ENCODE measurements at places on chromosomes 13 and 19.
A peak's percentile ranks its signal among the peaks of the same experiment; 100 is the strongest.

DNA sequence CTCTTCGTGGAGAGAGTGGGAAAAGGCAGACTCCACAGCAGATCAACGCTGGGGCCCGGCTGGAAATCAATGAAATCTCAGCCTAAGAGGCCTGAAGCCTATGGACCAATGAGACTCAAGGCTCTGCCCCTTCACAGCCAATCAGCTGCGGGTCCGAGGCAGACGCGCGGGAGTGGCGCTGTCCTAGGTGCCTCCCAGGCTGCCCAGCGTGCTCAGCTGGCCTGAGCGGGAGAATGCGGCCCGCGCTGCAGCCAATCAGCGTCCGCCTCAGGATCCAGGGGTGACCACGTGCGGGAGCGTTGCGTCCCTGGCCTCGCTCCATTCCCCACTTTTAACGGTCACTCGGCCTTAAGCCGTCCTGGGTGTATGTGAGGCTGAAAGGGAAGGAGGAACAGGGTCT lies at the start of gene ZBTB32:
Gene ZBTB32, plus strand, starts transcription at position 341 of the 400 bp plus-strand sequence. CDS start 10,069 bp downstream, outside the sequence.
- peak; percentile 26 for DNase-seq

DNA sequence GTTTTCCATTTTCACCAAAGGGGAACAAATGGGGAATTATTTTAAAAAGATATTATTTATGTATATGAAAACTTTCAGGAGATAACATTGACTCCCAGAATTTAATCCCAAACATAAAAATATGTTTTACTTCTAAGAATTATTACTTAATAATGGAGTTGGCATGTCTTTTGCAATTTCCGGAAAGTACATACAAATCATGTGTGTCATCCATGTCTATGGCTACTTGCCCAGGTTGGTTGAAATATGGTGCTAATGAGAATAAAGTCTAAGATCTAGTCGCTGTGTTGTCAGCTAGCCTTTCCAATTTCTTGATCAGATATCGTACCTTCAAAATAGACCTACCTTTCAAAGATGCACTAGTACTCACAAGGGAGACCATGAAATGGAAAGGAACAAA lies 1003.2 kb upstream of the PCDH20 start:
- no peak for DNase-seq

GRCh38 chr13:35349052-35349451 lies 127.4 kb downstream of the MAB21L1 start:
- no peak for DNase-seq

GRCh38 chr13:45773944-45774343 lies 71.8 kb downstream of the CBY2 start:
- DNase-seq = no peak

DNA sequence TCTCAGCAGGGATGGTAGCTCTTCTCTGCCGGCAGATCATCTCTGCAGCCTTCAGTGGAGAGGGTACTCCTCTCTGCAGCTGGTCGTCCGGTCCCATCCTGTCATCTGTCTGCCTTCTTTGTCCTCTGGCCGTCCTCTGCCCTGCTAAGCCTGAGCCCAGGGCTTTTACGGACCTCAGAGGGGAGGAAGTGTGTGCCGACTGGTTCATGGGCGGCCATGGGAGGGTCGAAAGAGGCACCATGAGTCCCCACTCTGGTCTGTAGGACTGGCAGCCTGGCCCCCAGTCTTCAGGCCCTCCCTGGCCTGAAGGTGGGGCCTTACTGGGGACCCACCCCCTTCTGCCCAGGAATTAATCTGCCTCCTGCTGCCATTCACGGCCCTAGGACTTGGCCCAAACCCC lies 4.0 kb downstream of the ZNF554 start:
- no peak for DNase-seq

DNA sequence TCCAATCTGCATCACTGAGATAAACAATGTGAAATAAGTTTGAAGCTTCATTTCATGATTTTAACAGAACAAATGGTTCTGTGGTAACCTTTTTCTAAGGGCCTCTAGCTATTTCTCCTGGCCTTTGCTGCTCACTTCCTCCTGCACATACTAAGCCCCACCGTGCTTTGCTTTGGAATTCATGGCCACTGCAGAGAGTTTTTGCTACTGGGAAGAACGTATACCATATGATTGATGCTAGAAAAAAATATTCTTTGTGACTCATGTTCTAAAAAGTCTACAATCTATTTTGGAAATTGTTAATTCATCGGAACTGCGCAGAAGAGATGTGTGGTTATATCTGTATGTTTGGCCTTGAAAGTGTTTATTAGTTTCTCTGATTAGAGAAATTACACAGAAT lies 747.3 kb downstream of the PCDH9 start:
- no peak for DNase-seq

GRCh38 chr13:44044547-44045179 lies 165.0 kb downstream of the LACC1 start:
- DNase-seq = peak; percentile 27

GRCh38 chr19:17517898-17518297 lies 6.4 kb downstream of the PGLS start:
- no peak for DNase-seq

Data from HFFc6 (cell line).